ENCODE measurements at places on chromosomes 4 and X.
A peak's percentile ranks its signal among the peaks of the same experiment; 100 is the strongest.

GRCh38 chr4:165788686-165789463 lies 84.2 kb upstream of the TLL1 start:
- DNase-seq = no peak

DNA sequence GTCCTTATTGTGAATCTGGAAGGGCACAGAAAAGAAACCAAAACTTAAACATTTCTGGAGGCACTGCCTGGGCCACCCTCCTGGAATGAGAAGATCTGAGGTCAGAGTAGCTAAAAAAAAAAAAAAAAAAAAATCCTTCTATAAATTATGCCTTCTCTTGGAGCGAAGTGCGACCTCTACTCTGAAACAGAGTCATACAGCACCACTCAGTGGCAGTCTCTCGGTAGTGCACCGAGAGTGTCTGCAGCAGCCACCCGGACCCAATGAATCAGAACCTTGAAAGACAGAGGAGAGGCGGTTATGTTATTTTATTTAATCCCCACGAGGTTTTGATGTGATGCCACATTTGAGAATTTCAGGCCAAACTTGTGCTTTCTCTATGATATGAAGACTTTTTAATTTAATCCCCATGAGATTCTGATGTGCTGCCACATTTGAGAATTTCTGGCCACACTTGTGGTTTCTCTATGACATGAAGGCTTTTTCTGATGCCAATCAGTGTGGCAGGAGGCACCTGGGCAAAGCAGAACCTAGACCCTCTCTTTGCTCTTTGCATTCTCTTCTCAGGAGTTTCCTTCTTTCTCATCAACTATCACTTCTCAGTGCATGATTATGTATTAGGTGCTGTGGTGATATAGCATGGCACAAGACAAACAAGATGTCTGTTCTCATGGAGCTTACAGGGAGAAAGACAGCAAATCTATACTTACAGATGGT lies 5.6 kb upstream of the CT47C1 start:
- peak; percentile 36 for DNase-seq

DNA sequence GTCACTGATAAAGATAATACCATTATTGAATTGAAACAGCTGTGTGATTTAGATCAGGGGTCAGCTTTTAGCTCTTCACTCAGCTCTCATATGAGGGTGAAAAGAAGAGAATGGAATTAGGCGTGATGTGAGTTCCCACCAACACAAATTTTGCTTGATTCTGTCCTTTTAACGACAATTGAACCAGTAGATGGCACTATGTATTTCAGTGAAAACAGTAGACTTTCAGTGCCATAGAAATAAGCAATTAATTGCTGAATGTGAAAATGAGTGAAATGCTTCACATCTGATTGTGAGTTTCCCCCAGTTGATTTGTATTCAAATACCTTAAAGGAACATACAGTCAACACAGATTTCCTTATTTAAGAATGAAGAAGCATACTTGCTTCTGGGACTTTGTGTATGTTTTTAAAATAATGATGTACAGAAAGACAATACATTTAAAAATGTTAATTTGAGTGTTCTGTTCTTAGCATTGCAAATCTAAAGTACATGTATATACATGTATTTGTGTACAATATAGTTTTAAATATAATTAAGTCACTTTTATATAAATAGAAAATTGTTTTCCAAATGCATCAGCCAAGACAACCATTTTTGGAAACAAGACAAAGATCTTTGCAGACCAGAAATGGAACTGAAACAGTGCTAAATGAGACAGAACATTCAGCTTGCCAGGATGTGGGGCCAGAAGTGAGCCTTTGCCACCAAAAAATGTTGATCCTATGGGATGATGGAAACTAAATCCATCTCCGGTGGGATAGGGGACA lies 178.8 kb downstream of the SNCA start:
- no peak for DNase-seq

- no peak for DNase-seq
Measured at GRCh38 chr4:126123611-126124325, 809.0 kb downstream of the FAT4 start.

DNA sequence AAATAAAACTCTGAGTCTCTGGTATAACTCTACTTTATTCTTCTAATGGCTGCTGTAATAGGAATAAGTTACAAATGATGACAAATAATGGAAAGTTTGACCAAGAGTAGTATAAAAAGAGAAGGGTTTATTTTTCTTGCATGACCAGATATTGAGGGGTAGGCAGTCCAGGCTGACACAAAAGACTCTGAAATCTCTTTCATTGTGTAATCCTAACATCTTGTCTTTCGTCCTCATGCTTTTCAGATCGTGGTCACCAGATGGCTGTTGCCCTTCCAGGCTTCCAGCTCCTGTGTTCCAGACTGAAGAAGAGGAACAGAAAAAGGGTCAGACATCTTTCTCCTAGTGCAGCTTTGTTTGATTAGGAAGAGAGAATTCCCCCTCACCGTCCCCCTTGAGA lies 176.9 kb upstream of the GK2 start:
- no peak for DNase-seq

DNA sequence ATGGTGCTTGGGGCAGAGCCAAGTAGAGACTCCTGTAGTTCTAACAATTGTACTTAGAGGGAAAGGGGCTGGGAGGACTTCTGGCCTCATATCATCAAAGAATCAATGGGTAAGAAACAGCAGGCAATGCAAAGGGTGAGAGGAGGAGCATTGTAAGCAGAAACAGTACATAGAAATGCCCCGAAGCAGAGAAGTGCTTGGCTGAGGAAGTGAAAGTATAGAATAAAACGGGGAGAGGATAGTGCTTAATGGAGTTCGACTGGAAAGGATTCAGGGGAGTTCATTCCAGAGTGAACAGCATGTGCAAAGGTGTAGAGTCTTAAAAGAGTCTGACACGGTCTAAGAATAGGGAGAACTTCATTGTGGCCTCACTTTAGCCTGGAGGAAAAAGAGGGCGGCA lies 103.0 kb downstream of the SYNPO2 start:
- no peak for DNase-seq

- no peak for DNase-seq
Measured at GRCh38 chrX:115234461-115234860, 565 bp upstream of the LRCH2 start.

- no peak for DNase-seq
Measured at GRCh38 chr4:141330616-141331015, 109.9 kb downstream of the ZNF330 start.

DNA sequence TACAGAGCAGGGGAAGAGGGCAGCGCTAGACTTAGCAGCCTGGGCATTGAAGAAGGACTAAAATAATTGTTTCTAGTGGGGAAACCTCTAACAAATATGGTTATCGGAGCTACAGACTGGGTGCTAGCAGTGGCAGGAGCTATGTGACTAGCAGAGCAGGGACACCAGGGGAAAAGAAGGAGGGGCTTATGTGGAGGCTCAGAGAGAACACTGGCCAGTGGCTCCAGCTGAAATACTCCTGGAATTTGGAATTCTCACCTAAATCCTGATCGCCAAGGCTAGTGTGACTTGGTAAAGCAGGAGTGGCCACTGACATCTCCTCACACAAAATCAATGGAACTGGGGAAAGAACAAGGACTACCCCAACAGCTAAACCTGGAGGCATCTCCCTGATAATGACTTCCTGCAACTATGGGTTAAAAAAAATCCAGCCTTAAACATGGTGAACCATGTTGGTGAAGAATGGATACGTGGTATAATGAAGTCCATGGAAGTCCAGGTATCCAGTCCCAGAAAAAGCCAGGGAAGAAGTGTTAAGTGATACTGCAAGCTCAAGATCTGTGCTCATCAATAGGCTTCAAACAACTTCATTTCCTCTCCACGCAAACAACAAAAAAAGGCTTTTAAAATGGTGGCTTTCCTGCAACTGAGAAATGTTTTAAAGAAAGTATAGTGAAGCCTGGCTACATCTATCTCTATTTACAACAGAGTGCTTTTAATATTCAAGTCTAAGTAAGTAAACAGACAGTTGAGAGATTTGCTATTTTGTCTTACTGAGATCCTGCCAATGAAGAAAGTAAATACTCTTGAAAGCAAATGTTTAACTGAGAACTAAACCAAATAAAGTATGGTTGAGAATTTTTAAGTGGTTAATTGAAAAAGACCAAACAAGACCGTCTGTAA lies 1.8 kb downstream of the TAPT1 start:
- no peak for DNase-seq

- DNase-seq = no peak
Measured at GRCh38 chr4:148345509-148345908, 96.7 kb downstream of the NR3C2 start.

GRCh38 chrX:150845091-150845490 lies 53.4 kb downstream of the CD99L2 start:
- DNase-seq = no peak

DNA sequence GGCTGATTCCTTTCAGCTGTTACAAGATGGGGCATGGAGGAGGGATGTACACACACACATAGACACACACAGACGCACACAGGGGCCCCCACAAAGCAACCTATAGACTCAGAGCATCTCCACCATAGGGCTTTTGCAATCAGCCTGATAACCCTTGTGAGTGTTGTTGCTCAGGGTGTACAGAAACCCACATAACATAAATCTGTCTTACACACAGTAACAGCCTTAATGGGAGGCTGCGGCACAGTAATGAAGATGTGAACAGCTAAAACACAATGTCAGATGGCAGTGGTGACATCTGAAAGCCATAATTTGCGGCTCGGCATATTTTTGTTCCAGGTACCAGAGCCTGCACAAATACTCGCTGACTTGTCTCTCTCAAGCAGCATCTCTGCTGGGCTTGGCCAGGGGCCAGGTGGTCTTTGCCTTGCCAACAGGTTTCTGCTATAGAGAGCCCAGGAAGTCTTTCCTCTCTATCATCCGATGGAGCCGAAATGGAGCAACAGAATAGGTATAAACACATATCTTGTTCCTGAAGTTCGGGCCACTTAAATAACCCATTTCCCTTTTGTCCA lies 357.2 kb upstream of the GATB start:
- no peak for DNase-seq

GRCh38 chr4:89110541-89110985 lies 770 bp upstream of the TIGD2 start:
- no peak for DNase-seq

GRCh38 chr4:140358281-140358680 lies 15.2 kb upstream of the SCOC start:
- DNase-seq = no peak

GRCh38 chr4:183499801-183500200 lies 5.1 kb upstream of the ING2 start:
- no peak for DNase-seq

GRCh38 chr4:8175686-8176085 lies 17.1 kb upstream of the ABLIM2 start:
- DNase-seq = no peak

DNA sequence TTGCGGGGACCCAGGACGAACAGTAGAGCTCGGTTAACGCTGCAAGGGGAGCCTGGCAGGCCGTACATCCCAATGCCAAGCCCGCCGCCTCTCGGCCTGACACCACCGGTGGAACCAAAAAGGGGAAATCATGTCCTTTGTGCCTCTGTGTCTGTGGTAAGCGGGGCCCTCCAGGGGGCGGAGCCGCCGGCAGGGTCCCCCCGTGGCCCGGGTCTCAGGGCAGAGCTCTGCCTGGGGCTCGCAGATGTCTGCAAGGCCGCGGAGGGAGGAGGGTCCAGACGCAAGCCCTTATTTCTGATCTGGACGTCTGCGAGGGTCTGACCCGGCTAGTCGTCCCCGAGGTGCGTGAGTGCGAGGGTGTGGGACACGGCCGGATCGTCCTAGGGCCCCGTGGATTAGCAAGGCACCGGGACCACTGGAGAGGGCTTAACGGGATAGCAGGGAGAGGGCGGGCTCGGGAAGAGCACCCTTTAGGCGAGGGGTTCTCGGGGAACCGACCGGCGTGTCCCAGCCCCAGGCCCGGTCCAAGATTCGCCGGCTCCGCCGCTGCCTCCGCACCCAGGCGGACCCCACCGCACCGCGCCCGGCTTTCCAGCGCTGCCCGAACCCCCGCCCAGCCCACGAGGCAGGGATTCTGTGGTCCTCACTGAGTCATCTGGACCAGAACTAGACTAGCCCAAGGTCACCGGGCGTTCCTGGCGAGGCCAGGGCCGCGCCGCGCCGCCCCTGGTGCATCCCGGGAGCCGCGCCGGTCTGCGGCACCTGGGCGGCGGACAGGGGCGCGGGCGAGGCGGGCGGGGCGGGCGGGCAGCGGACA lies 863 bp upstream of the FAM193A start:
- peak; percentile 24 for DNase-seq

DNA sequence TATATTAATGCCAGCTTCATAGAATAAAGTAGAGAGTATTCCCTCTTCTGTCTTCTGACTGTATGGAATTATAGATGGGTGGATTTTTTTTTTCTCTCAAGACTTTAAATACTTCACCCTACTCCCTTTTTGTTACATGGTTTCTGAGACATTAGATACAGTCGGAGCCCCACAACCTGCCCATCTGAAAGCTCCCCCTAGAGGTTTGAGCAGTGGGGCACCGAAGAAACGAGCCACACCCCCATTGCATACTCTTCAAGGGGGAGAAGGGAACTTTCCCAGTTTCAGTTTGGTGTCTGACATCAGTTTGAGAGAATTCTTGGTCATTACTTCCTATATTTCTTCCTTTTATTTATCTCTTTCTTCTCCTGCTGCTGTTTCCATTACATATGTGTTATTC lies 437.6 kb upstream of the AGA start:
- no peak for DNase-seq

GRCh38 chr4:39571504-39571903 lies 44.3 kb upstream of the UGDH start:
- no peak for DNase-seq

GRCh38 chrX:6505960-6506359 lies 29.0 kb downstream of the VCX3A start:
- DNase-seq = no peak

- DNase-seq = no peak
Measured at GRCh38 chr4:3660086-3660927, 105.9 kb upstream of the ADRA2C start.

DNA sequence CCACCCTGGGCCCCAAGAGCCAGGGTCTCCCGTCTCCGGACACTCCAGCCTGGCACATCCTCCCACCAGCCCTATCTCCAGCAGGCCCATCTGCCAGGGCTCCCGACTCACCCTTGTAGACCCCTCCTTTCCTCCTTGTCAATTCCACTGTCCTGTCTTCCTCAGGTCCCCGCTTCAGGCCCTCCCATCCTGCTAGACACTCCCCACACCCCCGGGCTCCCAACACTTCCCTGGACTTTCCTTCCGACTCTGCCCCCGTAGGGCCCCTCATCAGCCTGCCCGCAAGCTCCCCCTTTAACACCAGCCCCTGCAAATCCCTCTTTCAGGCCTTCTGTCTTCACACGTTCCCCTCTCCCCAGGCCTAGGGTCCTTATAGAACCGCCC lies 1.1 kb downstream of the PRAF2 start:
- no peak for DNase-seq

GRCh38 chr4:85531560-85532341 lies 56.8 kb downstream of the ARHGAP24 start:
- DNase-seq = no peak

DNA sequence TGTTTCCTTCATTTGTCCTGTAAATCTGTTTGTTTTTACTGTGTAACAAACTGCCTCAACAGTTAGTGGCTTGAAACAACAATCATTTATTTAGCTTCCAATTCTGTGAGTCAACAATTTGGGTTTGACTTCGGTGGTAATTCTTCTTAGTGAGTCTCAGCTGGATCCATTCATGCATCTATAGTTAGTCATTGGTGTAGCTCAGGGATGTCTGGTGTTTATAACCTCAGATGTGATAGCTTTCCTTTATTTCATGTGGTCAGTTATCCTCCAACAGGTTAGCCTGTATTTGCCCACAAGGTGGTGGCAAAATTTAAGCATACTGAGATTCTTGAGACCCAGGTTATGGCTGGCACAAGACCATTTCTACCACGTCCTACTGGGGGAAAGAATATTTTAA lies 1267.2 kb downstream of the RAPGEF2 start:
- no peak for DNase-seq

Data from stimulated activated CD4-positive, alpha-beta T cell treated with anti-CD3 and anti-CD28 coated beads, TNF-alpha, amount 100 ng/mL, for 48 hours (primary cell).